ENCODE measurements at places on chromosomes 4 and X.

- no peak for DNase-seq
These were observed 56.1 kb upstream of the MSANTD1 start for GRCh38 chr4:3192827-3193226.

DNA sequence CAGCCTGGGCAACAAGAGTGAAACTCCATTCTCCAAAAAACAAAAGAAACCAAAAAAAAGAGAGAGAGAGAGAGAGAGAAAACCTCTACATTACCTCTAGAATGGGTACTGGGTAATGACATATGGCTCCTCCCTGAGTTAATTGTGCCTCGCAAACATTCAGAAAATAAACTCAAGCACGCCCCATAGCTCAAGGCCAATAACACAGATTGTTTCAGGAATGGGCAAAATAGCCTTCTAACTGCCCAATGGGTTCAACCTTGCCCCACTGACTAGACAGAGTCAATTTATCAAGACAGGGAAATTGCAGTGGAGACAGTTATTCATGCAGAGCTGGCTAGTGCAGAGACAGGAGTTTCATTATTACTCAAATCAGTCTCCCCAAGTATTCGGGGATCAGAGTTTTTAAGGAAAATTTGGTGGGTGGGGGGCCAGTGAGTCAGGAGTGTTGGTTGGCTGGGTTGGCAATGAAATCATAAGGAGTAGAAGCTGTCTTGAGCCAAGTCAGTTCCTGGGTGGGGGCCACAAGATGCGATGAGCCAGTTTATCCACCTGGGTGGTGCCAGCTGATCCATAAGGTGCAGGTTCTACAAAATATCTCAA, 25.1 kb downstream of the NIPAL1 start:
- DNase-seq, result no peak

- no peak for DNase-seq
These were observed 86.2 kb upstream of the PCDH10 start for GRCh38 chr4:133062851-133063250.

- DNase-seq, result no peak
These were observed 142.1 kb downstream of the CPEB2 start for GRCh38 chr4:15144249-15144966.

DNA sequence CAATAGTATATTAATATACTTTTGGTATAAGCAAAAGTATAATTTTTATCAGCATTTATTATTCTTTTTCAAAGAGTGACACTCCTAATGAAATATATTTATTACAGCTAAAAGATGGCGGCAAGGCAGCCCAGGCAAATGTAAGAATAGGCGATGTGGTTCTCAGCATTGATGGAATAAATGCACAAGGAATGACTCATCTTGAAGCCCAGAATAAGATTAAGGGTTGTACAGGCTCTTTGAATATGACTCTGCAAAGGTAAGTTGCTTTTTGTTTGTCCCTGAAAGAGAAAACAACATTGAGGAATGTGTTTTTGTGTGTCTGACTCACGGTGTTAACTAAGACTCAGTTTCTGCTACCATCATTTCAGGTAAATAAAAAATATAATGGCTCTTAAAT, 71.9 kb downstream of the PDLIM5 start:
- no peak for DNase-seq

- DNase-seq, result no peak
These were observed 31.9 kb upstream of the NOCT start for GRCh38 chr4:138983690-138984089.

DNA sequence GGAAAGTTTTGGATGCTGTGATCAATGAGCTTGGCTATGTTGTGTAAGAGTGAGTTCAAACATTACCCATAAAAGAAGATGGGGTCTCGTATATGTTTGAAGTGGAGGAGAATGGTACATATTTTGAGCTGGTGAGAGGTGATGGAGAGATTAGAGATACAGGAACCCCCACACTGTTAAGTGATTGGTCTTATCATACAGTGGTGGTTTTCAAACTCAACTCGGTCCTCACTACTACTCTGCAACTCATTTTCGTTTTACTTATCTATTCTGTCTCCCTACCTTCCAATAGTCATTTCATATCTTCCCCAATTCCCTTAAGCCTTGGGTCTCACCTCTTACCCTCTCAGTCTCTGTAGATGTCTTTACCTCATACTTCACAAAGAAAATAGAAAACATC, 16.4 kb upstream of the TNIP3 start:
- no peak for DNase-seq

GRCh38 chr4:162770761-162771490, 395.8 kb downstream of the NAF1 start:
- DNase-seq, result no peak

- DNase-seq, result no peak
These were observed 1.1 kb upstream of the AVPR2 start for GRCh38 chrX:153903238-153903980.

GRCh38 chrX:132483488-132483887, 5.3 kb downstream of the MBNL3 start:
- DNase-seq, result peak; percentile 84

DNA sequence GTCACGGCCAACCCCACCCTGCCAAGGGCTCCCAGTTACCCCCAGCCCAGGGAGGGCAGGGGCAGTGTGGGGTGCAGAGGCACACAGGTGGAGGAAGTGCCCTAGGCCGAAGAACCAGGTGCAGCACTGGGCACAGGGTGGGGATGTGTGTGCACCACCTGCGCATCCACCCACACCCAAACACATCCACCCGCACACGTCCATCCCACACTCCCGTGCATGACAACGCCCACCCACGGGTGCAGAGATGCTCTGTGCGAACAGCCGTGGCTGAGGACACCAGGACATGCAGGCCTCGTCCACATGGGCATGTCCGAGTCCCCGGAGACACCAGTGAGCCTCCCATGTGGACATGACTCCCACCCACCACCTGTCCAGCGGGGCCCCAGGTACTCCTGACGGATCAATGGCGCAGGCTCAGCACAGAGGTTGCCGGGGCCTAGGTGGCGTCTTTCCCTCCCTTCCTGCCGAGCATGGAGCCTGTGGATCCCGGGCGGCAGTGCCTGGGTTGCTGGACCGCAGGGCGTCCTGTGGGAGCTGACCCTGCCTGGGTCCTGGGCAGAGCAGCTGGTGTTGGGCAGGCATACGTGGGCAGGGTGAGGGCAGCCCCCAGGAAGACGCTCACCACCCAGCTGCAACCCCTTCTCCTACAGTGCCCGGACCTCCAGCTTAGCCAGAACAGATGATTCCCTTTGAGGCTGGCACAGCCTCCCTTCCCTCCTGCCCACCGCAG, 19.6 kb downstream of the CTBP1 start:
- DNase-seq, result no peak

GRCh38 chr4:108738003-108738706, 24.7 kb downstream of the ETNPPL start:
- no peak for DNase-seq

DNA sequence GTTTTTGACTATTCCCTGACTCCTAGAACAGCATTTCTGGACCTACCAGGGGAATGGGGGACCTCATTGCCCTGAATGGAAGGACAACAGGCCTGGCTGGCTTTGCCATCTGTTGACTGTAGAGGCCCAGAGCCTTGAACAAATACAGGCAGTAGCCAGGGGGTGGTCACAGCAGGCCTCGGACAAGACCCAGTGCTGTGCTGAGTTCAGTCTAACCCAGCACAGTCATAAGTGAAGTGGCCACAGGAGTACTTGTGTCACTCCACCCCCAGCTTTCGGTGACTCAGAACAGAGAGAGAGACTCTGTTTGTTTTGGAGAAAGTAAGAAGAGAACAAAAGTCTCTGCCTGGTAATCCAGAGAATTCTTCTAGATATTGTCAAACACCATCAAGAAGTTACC, 310.0 kb downstream of the PRR32 start:
- DNase-seq, result no peak

DNA sequence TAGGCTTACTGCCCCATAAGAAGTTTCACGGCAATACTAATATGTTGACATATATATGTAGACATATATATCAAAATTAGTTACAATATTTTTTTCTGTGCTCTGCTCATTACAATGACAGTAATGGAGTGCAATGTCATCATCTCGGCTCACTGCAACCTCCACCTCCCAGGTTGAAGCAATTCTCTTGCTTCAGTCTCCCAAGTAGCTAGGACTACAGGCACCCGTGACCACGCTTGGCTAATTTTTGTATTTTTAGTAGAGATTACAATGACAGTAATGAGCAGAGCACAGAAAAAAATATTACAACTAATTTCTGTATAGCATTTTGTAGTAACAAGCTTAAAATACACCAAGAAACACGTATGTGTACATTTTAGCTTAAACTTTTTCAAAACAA, 7.6 kb downstream of the EIF4E start:
- DNase-seq, result no peak

GRCh38 chr4:145679991-145680455, at the start of gene C4orf51:
Gene C4orf51 (plus strand): TSS chr4:145680146. CDS start chr4:145680204, 58 bp downstream.
- DNase-seq, result no peak

GRCh38 chr4:15414551-15415091, 13.2 kb upstream of the C1QTNF7 start:
- DNase-seq, result no peak

DNA sequence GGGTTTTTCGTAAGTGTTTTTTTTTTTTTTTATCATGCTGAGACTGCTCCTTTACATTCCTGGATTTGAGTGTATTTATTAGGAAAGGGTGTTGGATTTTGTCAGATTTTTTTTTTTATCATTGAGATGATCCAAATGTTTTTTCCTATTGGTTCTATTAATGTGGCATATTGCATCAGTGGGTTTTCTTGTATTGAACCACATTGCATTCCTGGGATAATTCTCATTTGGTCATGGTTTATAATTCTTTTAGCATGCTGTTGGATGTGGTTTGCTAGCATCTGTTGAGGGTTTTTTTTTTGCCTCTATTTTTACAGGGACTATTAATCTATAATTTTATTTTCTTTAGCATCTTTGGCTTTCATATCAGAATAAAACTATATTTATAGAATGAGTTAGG, 28.8 kb downstream of the COL4A5 start:
- DNase-seq, result no peak

DNA sequence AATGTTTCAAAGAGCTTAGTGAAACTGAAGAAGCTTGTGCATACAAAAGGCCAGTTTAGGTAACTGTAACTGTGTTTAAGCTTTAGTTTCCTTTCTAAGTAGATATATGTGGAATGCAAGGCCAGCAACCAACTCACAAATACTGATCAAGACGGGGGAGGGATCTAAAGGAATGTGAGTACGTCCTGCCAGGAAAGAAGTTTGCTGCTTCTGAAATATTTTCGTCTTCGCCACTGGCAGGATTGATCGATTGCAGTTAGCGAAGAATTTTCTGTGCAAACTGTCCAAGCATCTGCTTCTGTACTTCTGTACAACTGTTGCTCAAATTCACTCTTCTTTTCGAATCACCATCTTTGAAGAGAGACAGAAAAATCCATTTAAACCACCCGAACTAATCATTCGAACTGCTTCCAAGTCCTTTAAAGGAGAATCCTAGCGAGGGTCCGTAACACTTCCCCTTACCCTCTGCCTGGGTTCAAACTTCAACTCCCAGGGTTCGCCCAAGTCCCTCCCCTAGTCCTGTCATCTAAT, 373 bp upstream of the INTS6L start:
- no peak for DNase-seq

GRCh38 chr4:86497131-86497530, 97.0 kb upstream of the PTPN13 start:
- DNase-seq, result no peak

DNA sequence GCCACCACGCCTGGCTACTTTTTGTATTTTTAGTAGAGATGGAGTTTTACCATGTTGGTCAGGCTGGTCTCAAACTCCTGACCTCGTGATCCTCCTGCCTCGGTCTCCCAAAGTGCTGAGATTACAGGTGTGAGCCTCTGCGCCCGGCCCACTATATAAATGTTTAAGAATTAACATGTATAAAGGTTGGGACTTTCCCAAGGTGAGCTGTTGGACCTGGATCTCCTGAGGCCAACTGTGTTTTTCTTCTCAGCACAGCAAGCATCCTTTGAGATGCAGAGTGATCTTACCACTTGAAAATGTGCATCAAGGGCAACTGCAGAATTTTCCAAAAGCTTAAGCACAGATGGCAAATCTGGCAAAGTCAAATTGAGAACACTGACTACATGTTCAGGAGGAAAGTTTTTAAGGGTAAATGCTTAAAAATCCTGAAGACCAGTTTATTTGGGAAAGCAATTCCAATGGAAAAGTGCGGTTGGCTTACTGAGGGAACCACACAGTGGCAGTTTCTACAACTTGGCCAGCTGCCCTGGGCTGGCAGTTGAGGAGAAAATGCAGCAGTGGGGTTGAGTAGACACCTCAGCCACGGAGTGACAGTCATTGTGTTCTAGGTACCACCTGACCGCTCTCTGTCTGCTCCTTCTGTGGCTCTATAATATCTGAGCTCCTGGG, 168.9 kb downstream of the CBR4 start:
- DNase-seq, result no peak

DNA sequence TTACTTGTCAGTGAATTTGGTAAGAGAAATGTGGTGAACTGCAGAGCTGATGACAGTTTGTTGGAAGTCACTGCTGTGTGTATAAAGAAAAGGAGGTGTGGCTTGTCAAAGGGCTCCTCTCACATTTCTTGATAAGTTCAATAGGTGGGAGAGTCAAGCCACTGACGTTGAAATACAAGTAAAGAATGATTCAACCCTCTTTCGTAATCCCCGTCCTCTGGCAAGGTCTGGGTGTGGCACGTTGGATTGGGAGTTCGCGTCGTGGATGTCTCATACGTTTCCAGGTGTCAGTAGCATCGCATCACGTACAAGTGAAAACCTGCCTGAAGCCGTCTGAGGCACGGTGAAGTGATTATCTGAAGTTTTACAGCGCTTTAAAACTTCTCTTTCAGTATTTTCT, 76.4 kb downstream of the EGF start:
- DNase-seq, result no peak

DNA sequence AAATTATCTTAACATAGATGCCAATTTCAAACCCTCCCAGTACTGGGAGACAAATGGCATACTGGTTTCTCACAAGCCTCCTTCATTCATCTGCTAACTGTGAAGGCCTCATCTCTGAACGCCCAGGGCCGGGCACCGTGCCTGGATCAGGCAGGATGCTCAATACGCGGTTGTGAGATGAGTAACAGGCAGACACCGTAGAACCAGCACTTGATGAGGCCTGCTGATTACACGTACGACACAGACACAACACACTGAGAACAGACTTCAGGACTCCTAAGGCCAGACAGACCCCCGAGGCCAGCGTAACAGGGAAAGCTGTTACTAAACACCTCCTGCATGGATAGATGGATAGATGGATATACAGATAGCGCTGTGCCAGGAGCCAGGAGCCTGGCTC, 154.6 kb downstream of the AFAP1 start:
- DNase-seq, result no peak

DNA sequence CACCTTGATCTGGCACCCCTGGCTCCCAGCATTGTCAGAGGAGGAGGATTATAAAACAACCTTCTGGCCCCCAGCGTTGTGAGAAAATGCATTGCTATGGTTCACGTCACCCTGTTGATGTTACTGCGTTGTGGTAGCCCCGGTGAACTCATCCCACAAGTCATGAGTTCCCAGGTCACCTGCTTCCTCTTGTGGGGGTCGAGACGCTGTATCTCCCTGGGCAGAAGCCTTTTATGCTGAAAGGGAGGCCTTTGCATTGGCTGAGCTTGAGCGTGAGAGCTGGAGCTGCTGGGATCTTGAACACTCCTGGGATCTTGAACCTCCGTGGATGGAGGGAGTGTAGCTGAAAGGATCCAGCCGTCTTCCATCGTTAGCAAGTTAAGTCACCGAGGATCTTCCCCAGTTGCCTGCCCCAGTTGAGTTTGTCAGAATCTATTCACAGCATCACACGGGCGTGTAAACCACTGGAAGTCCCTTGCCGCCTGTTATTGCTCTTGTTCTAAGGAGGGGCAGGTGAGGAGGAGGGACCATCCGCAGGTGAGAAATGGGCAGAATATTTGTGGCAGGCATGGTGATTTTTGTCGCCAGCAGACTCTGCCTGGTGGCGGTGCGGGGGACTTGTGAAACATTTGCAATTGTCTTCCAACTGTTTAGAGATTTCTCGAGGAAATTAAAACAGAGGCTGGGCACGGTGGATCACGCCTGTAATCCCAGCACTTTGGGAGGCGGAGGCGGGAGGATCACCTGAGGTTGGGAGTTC, 299.9 kb downstream of the ASMT start:
- no peak for DNase-seq
